HuH-7.5 (cell line): ENCODE measurements at places on chromosomes 12 and 14.

- DNase-seq: no peak
These were observed 92.3 kb downstream of the RGS6 start for GRCh38 chr14:72024504-72024903.

- no peak for DNase-seq
These were observed 21.6 kb downstream of the C12orf71 start for GRCh38 chr12:27060740-27061139.

DNA sequence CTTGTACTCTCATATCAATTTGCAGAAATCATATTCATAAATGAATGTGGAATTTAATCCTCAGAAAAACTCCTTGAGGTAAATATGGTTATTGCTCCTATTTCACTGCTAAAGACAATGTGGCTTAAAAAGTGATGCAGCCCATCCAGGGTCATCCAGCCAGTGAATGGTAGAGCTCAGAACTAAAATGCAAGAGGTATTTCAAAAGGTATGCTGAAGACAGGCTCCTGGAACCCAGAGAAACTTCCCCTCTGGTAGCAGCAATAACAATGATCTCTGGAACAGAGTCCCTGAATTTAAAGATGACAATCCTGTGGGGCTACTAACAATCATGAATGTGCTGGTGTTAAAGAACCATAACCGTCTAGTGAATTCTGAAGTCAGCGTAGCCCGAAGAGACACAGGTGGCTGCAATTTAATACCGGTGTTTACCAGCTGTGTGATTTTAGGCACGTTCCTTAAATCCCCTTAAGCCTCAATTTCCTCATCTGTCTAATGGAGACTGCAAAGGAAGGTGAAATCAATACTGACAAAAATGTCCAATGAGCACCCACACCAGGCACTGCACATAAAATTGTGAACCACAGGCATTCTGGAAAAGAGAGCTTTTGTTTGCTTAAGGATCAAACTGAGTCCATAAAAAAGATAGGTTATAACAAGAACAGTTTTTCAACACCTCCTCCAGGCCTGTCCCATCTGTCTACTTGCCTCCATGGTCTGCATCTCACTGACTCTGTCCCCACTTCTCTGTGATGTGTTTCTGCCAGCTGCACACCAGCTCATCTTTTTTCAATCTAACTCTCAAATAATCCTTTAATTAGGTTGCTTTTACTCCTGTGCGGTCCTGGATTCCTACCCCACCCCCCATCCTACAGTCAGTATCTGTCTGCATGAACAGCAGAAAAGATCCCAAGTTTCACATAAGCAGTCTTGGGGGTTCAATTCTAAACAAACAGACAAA is 10.5 kb downstream of the TM7SF3 start:
- DNase-seq: no peak

DNA sequence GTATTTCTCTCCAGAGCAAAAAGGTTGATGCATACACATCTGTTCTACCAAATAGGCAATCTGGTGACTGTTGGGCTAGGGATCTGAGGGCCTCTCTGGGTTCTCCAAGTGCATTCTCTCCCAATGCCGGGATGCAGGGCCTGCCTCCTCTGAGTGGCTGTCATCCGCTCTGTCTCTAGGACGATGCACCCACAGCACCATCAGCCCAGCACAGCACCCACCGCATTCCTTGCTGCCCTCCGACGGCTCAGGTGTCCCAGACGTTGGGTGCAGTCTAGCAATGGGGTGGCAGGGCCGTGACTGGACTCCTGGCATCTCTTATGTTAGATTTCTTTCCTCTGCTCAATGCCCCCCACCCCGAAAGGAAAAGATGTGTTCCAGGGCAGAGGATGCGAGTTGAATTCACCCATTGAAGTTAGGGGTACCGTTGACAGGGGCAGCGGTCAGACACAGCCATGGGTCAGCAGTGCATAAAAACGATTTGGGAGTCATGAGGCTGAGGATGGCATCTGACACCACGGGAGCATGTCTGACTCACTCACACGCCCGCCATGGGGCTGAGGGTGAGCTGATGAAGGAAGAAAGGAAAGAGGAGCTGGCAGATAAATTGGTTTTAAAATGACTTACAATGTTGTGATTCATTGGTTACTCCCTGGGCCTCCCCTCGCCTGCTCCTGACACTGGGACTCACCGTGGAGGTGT is 93.2 kb upstream of the C14orf180 start:
- DNase-seq: no peak

DNA sequence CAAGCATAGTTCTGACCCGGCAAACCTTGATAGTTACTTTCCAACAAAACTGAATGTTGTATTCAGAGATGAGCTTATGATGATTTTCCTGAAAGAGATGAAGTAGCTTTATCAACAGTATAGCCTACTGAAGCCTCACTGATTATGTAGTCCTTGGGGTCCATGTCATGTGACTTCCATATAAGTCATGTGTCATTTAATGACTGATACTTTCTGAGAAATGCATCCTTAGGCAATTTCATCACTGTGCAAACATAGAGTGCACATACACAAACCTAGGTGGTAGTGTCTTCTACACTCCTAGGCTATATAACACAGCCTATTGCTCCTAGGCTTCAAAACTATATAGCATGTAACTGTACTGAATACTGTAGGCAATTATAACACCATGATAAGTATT is 28.5 kb upstream of the TUBA1C start:
- no peak for DNase-seq

DNA sequence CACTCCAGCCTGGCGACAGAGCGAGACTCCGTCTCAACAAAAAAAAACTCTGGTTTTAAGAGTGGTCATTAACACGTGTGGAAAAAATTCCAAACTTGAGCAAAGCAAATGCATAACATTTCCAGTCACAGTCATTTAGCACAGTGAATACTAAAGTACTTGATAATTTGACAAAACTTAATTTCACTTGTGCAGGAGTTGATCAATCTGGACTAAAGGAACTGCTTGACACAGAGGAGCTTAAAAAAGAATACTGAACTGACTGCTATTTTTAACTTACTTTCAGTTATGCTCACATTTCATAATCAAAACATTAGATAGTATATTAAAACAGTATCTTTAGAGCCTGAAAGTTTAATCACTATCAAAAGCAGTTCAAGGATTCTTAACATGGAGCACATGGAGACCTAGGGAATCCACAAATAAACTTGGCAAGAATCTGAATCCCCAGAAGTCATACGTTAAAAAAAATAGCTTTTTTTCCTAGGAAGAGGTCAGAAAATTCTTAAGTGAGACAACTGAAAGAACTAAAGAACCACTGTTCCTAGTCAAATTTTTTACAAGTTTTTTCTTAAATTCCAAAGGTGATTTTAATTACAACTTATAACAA is 7.4 kb downstream of the UBE2N start:
- no peak for DNase-seq

DNA sequence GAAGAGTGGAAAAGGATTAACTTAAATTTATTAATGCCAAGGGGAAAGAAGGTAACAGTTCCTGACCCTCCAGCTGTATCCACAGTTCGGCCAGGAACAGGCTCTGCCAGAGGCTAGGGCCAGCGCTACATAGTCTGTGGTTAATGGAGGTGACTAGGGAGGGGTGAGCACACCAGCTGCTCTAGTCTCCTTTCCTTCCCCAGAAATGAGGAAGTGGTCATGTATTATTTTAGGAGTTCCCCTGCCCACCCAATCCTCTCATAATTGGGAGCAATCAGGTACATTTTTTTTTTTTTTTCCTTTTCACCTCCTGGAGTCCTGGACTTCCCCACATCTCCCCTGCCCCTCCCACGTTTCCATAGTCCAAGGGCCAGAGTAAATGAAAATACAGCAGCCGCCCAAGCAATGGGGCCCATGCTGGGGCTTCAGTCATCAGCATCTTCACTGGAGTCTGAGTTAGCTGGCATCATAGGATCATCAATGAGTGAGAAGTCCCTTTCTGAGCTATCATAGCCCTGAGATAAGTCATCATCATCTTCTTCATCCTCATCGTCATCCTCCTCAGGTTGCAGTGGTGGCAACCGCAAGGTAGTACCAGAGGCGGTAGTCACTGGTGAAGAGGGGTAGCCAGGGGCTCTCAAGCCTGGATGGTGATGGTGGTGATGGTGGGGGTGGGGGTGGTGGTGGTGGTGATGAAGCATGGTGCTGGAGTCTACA is 1.5 kb upstream of the SUPT16H start:
- no peak for DNase-seq

GRCh38 chr14:103718572-103718971 is 3.0 kb downstream of the ZFYVE21 start:
- no peak for DNase-seq
